Activated T-cell treated with anti-CD3 and anti-CD28 coated beads, Interleukin-2, amount 50 U/mL, for 24 hours (primary cell): ENCODE measurements at places on chromosomes 7 and 10.
A peak's percentile ranks its signal among the peaks of the same experiment; 100 is the strongest.

DNA sequence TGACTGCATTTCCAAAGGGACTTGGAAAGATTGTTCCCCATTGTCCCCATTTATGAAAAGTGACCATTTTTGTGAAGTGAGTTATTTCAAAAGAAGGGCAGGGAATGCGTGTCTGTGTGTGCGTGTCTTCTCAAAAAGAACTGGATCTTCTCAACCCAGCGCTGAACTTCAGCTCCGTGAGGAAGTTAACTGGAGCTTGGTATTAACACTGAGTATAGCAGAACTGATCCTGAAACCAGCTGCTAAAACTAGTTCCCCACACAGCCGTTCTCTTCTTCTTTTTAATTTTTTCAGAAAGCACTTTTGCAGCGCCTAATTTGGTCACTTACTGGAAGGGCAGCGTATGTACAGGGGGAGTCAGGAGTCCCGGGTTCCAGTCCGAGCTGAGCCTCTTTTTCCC lies 45.8 kb upstream of the PLEKHA1 start:
- no peak for DNase-seq

- no peak for DNase-seq
Observed at GRCh38 chr10:97991871-97992270, 38.5 kb downstream of the CRTAC1 start.

DNA sequence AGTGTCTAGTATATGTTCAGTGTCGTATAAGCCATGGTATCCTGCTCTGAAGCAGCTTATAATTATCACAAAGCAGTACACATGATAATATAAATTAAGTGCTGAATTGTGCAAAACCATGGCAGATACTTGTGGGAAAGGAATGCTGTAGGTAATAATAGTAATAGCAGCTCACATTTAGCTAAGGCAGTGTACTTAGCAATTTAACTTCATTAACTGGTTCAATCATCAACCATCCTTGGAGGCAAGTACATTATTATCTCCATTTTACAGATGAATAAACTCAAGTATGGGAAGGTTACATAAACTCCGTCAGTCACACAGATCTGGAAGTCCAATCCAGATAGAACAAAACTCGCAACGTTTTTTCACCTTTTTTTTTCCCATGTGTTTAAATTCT lies 21.6 kb upstream of the RNF148 start:
- DNase-seq, result no peak

DNA sequence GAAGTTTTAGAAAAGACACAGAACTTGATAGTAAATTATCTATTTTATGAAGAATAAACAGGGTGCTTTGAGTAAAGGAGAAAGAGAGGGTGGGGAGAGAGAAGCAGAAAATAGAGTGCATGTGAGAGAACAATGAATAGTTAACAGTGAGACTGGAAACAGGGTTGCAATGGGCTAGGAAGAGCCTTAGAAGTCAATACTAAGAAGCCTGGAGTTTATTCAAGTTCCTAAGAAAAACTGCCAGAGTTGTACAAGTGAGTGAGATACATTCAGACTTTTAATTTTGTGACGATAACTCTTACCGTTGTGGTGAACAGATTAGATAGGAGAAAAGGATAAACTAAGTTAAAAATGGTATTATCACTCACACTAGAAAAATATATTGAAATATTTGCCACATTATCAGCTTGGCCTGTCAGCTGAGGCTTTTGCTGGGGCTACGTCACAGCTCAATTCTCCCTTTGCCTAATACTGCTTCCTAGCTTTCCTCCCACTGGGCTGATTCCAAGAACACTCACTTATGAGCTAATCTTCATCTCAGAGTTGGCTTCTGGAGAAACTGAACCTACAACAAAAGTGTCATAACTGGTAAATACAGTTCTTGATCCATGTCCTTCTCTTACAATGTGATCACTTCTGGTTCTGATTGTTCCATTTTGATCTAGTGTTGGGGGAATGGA lies 92.7 kb downstream of the SEMA3D start:
- no peak for DNase-seq

GRCh38 chr7:32034052-32034451 lies 36.2 kb downstream of the PDE1C start:
- DNase-seq, result no peak

DNA sequence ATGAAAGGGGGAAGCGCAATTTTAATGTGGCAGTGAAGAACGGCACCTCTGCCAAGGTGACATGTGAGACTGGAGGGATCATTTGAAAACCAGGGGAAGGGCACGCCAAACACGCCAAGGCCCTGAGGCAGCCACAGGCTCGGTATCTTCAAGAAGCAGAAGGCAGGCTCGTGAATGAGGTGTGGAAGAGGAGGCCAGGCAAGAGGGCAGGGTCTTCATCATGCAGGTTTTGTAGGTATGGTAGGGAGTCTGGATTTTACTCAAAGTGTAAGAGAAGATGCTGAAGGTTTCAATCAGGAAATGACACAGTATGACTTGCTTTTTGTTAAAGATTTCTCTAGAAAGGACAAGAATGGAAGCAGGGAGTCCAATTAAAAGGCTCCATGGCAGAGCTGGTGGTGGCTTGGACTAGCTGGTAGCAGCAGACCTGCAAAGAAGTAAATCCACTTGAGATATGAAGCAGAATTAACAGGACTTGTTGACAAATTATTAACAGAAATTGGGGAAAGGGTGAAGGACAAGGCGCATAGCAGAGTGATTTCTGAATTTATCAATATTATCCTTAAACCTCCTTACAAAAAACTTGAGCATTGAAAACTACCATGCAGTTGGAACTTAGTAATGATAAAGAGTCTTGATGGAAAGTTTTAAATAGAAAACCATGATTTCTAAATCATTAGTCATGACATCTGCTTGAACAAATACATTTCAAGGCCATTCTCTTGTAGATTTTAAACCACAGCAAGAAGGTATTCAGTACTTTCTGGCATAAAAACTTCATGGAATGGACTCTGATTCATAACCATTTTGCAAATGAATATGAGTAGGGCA lies 70.4 kb downstream of the COA1 start:
- peak; percentile 57 for DNase-seq

DNA sequence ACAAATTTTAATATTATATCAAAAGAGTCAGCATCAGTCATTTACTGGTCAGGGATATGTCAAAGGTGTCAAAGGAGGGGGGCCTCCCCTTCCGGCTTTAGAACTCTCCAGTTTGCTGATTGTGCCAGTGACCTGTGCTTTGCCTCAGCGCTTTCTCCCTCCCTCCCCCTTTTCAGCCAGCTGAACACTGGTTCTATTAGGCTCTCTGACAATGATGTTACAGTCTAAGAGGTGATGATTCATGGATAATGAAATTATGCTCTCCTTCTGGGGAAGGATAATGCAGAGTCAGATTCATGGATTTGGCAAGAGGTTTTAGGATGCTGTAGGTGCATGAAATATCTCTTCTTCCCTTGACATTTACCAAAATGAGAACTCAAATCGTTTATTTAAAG lies 6.1 kb downstream of the LRRTM3 start:
- DNase-seq, result no peak

- no peak for DNase-seq
Observed at GRCh38 chr7:1426474-1426873, 32.8 kb downstream of the MICALL2 start.

GRCh38 chr7:92698237-92698841 lies 108.1 kb upstream of the FAM133B start:
- DNase-seq, result no peak

DNA sequence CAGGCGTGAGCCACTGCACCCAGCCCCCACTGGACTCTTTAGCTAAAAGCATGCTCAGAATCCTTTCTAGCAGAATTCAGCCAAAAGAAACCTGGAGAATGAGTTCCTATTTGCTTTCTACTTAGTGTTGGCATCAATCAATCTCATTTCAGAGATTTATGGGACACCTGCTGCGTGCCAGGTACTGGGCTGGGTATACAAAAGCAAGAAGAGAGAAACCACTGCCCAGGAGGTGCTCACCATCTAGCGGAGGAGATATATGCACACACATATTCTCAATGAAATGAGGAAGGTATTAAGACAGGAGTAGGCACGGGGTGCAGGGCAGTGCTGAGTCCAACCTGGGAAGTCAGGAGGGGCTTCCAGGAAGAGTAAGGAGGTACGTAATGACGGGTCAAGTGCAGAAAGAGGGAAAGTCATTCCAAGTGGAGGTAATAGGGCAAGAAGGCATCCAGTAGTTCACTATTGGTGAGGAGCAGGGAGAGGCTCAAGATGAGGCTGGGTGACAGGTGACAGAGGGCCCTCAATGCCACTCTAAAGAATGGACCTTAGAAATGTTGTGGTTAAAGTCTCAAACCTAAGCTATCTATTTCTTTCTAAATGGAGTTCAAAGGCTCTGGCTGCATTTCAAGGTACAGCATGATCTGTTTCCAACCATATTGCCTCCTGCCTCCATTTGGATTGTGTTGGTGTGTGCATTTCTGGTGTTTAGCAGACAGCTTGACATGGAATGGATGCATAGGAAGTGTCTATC lies 22.1 kb downstream of the ABLIM1 start:
- no peak for DNase-seq

DNA sequence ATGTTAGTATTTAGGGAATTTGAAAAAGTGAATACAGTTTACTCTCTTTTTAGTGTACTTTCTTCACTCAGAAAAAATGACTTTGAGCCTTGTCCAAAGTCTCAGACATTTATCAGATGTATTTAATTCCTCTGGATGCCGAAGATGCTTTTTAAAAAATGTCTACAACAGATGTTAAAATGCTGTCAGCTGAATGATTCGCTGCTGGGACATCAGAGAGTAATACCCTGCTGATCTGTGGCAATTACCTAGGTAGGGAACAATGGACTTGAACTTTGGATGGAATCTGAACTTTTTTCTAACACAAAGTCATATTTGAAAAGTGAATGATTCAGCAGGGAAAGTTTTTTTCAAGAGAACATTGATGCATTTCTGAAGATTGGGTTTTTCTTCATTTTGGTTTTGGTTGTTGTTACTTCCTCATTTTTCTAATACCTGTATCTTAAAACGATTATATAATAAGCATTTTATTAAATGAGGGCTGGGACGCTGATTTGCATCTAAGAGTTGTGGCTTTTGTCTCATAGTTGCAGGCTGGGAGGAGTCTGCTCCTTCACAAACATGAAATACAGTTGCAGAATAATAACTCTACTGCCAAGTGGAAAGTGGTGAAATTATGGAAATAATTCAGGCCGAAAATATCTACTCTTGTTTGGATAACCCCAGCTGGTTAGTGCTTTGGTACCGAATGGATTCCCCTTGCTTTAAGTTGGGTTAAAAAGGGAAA lies 98.0 kb downstream of the SPAG6 start:
- DNase-seq, result no peak

GRCh38 chr10:116555880-116556279 lies 10.1 kb downstream of the PNLIP start:
- DNase-seq, result no peak

DNA sequence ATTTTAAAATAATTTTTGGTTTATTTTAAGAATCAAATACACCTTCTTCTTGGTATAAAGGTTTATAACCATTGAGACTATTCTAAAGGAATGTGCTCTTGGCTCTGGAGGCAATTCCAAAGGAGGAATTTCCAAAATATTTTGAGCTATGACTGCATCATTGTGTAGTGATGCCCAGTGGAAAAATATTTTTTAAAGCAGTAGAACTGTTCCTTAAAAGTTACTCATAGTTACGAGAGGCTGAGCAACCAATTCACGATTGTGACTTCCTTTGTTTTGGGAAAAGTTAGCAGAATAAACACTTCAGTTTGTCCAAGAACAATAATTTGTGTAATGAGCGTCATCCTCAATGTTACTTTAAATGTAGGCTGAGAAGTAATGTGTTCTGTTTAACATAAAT lies 233.6 kb downstream of the BAMBI start:
- no peak for DNase-seq

GRCh38 chr7:21915140-21915539 lies 30.6 kb downstream of the CDCA7L start:
- DNase-seq, result no peak

DNA sequence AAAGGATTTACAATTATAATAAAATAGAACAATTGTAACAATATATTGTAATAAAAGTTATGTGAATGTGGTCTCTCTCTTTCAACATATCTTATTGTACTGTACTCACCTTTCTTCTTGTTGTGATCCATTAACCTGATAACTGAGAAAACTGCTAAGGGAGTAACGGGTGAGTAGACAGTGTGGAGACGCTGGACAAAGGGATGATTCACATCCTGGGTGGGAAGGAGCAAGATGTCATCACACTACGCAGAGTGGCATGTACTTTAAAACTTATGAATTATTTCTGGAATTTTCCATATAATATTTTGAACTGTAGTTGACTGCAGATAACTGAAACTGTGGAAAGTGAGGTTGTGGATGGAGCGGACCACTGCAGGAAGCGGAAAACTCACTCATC lies 91.2 kb upstream of the PLPP4 start:
- DNase-seq, result no peak

- DNase-seq, result no peak
Observed at GRCh38 chr10:24288581-24288980, 79.6 kb downstream of the KIAA1217 start.

- DNase-seq, result no peak
Observed at GRCh38 chr10:93123766-93124165, 50.1 kb downstream of the CYP26A1 start.
